ENCODE measurements at places on chromosomes 2 and 18.

DNA sequence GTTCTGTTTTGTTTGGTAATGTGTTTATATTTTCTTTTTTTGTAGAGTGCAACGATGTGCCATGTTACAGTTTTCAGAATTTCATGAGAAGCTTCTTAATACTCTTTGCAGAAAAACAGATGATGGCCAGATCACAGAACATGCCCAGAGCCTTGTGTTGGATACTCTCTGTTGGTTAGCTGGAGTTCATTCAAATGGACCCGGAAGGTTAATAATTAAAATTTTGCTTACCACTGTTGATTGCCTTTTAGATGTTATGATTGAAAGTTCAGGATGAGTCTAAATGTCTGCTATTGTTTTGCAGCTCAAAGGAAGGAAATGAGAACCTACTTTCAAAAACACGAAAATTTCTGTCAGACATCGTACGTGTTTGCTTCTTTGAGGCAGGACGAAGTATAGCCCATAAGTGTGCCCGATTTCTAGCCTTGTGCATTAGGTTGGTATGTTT, 85.2 kb downstream of the BIRC6 start:
- DNase-seq = no peak

DNA sequence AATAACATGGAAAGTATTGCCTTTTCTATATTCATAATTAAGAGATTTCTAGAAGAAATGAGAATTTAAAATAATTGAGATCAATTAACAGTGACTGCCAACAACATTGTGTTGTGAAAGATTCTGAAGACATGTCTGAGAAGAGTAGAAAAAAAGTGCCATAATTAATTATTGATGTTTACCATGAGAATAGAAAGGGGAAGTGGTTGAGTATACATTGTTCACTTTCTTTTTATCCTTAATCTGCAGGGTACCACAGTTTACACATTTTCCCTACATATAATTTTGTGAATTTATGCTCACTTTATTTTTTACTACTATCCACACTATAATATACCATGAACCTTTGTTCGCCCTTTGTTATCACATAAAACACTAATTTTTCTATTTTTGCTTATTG, 47.1 kb upstream of the UBE2E3 start:
- DNase-seq = no peak

- DNase-seq = no peak
These were observed 55.6 kb downstream of the BIN1 start for GRCh38 chr2:127051116-127052056.

GRCh38 chr18:36099311-36099710, 29.8 kb downstream of the SLC39A6 start:
- DNase-seq = no peak

DNA sequence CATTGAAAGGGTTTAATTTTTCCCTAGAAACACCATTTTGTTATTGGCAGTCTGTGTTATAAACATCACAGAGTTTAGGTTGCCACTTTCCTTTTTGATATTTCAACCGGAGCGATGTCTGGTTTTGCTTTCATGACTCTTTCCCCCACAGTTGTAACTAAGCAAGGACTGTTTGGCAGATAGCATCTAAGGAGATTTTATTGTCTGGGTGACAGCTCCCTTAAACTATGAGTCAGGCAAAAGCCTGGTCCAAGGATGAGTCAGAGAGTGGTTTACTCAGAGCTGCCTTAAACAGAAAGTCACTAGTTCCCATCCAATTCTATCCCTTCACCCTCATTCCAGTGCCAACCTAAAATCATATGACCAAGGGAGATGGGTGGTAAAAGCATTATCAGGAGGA, 341.6 kb upstream of the VWC2L start:
- no peak for DNase-seq

GRCh38 chr2:3392216-3392615, 12.7 kb downstream of the TRAPPC12 start:
- DNase-seq = no peak

Data from GM06990 (cell line).